ENCODE measurements at places on chromosomes 4 and X.

DNA sequence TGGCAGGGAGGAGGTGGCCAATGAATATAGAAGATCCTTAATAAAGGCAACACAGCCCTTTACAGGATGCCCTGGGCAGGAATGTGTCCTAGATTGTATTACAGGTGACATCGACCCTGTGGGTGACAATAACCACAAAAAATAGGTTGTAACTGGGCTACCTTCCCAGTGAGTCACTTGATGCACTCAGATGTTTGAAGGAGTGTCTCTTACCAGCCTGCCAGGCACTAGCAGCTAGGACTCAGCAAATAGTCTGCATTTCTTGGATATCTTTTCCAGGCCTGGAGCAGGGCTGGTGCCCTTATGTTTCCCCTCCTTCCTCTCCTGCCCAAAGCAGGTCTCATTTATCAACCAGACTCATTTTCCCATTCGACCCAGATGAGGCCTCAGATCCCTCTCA lies 50.9 kb upstream of the TMEM164 start:
- DNase-seq = no peak

DNA sequence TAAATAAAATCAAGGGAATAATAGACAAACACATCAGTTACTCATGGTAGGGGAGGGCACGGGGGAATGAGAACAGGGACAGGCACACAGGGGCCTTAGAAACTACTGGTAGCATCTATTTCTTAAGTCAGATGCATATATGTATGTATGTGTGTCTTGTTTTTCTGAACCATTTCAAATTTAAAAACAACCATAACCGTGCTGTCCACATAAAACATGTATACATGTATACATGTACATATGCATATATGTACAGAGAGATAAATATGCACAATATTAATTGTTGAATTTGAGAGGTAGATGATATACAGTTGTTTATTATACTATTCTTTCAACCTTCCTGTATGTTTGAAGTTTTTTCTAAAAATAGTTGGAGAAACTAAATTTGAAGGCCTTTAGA lies 7.8 kb upstream of the AWAT1 start:
- DNase-seq = no peak

GRCh38 chr4:1799387-1800375 lies 6.6 kb downstream of the FGFR3 start:
- no peak for DNase-seq

DNA sequence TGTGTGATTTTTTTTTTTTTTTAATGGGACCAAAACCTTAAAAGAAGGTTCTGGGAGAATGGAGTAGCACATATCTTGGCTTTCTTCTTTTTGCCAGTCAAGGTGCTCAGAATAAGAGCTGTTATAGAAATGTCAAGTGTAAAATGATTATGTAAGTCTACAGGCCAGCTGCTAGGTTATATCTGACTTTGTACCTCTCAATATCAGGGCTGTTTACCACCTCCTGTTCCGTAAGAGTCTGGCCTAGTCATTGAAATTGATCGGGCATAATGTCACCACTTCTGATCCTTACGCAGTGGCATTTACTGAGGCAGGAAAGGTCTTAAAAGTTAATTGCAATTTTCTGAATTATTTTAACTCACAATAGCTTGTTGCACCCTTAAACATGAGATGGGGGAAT lies 41.1 kb downstream of the LIMCH1 start:
- DNase-seq = no peak

DNA sequence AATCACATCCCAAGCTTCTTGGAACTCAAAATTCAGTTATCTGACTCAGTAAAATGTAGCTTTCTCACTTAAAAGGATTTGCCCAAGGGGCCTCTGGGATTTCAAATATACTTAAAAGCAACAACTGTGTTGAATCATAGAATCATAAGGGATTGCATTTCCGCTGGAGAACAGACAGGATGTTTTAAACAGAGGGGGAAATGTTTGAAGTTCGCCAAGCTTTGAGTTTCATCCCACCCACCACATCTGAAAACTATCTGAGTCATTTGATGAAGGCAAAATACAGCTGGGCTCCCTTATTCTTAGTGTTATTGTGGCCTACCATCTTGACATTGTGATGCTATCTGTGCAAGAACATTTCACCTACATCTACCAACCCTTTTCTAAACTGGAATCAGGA lies 73.5 kb downstream of the PPP1R2C start:
- DNase-seq = no peak

DNA sequence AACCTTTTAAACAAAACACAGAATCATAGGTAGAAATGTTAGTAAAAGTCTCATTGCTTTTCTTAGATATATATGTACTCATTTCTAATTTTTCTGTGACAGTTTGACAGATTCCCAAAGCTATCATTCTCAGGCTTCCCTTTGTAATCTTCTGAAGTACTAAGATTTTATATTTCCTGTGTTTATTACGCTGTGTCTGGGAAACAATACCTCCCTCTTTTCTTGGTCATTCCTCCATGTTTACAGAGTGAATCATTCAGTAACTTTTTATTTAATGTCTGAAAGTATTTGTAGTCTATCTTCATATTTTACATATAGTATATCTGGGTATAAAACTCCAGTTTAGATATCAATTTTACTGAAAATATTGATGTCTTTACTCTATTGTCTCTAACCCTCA lies 1826.3 kb upstream of the IGFBP7 start:
- no peak for DNase-seq

DNA sequence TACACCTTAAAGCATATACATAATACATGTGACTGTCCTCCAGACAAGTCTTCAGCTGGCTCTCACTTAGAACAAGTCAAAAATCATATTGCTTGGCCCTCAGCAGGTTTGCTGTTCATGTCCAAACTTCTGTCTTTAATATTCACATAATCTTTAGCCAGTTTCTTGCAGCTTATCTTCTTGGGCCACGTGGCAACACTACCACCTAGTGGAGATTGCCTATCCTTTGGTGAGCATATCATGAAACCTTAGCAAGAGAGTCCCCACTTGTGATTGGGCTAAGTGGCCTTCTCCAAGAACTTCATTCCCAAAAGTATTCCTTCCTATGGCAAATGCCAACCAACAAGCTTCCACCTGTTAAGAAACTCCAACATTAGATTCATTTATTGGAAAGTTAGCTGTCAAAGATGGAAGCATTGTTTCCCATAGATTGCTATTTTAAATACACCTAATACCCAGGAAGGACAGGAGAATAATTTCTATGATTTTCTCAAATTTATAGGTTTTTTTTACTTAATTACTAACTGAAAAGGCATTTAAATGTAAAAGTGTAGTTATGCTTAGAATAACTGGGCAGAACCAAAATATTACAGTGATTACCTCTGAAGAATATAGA lies 231.9 kb upstream of the INTU start:
- no peak for DNase-seq

DNA sequence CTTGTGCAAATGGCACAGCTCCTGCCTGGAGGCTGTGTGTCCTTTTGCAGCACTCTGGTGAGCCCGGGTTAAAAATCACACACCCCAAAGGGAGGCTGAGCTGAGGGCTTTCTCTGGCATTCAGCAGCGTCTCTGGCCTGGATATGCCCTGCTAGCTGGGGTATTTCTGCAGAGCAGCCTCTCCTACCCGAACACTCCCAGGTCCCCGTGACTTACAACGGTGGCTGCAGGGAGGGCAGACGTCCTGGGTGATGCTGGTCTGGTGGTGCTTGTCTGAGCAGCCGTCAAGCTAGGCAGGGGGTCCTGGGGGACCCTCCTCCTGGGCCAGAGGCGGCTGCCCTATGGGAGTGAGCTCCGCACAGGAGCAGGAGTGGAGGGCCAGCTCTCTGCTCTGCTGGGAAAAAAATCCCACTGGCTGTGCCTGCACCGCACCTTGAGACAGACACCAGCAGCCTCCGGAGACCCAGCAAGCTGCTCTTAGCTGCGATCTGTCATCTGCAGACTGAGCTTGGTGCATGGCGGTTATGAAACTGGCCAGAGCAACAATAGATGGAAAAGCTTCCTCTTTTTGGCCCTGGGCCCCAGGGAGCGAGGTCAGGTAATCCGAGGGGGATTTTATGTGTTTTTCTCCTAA lies 41.3 kb upstream of the ASMTL start:
- no peak for DNase-seq

DNA sequence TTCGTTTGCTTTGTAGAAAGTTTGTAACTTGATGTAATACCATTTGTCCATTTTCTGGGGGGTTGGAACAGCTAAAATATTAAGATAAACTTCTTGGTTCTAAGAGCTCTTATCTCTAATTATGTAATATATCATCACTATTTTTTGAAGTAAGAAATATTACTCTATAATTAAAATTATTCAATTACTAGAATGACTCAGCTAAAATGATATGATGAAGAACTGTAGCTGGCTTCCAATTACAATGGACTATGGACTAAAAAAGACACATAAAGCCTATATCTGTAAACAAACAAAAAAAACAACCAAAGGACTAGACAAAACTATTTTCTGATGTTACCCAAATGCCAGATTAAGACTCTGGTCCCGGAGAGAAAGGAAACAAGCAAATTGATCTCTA lies 569.4 kb downstream of the PCDH18 start:
- no peak for DNase-seq

GRCh38 chrX:38563030-38563429 lies 1.7 kb downstream of the TSPAN7 start:
- DNase-seq = no peak

GRCh38 chr4:123510659-123511058 lies 114.1 kb downstream of the SPRY1 start:
- no peak for DNase-seq

DNA sequence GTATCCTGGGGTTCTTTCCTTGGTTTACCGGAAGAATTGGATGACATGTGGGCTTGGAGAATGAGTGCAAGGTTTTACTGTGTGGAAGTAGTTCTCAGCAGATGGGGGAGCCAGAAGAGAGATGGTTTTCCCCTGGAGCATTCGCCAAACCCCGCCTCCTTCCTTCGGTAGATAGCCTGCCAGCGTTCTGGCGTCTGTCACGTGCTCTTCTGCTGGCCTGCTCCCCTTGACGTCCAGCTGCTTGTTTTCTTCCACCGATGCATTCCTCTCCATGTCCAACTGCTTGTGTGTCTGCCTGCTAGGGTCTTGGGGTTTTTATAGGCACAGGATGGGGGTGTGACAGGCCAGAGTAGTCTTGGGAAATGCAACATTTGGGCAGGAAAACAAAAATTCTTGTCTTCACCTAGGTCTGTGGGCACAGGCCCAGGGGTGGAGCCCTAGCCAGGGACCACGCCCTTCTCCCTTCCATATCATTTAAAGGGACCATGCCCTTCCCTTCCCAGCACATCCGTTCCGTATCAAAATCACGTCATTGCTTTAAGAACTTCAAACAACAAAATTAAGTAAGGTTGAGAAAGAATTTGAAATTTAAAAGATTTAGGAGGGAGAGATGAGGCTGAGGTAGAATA lies 538.7 kb upstream of the SMIM31 start:
- no peak for DNase-seq

DNA sequence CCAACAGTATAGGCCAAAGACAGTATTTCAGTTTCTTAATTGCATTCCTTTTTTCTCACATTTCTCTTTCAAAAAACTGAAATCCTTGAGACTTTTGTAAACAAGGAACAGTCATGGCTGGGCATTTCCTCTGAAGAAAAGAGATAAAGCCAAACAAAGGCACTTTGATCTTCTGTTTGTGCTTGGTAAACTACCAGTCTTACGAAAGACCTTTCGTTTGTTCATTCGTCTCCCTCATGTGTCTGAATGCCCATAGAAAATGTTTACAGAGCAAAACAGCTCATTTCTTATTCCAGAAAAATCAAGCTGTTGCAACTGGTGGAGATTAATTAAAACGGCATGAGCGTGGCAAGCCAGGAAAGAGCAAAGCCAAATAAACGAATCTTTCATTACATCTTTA lies 178.0 kb downstream of the GASK1B start:
- DNase-seq = no peak

- no peak for DNase-seq
These were observed 6.6 kb downstream of the ETDC start for GRCh38 chrX:135315864-135316263.

GRCh38 chr4:40909363-40909876 lies 159.7 kb downstream of the NSUN7 start:
- DNase-seq = no peak

- DNase-seq = no peak
These were observed 41.6 kb downstream of the USP46 start for GRCh38 chr4:52617336-52618020.

- no peak for DNase-seq
These were observed 119.7 kb downstream of the NFKB1 start for GRCh38 chr4:102620697-102621497.

- no peak for DNase-seq
These were observed 30.0 kb downstream of the SHROOM2 start for GRCh38 chrX:9816084-9816700.

- no peak for DNase-seq
These were observed 115.6 kb downstream of the CAMK2D start for GRCh38 chr4:113645771-113646441.

GRCh38 chrX:10726647-10727046 lies 106.3 kb upstream of the MID1 start:
- no peak for DNase-seq

- no peak for DNase-seq
These were observed 214.1 kb downstream of the THOC2 start for GRCh38 chrX:123518791-123519190.

DNA sequence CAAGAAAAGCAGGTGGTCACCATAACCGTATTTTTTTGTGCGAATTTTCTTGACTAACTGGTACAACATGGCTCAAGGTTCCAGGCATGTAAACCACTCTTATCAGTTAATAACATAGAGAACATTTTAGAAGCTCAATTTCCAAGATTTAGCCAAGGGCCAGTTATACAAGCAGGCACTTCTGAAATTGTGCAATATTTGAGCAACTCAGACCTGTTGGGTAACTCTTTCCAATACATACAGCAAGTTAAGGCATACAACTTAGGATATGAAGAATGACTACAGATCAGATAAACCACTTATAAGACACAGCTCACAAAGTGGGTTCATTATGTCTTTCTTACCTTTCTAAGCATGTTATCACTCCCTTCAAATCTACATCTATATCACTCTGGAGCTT lies 43.9 kb downstream of the ZNF280C start:
- no peak for DNase-seq

GRCh38 chr4:101103381-101104142 lies 243.8 kb downstream of the PPP3CA start:
- no peak for DNase-seq

DNA sequence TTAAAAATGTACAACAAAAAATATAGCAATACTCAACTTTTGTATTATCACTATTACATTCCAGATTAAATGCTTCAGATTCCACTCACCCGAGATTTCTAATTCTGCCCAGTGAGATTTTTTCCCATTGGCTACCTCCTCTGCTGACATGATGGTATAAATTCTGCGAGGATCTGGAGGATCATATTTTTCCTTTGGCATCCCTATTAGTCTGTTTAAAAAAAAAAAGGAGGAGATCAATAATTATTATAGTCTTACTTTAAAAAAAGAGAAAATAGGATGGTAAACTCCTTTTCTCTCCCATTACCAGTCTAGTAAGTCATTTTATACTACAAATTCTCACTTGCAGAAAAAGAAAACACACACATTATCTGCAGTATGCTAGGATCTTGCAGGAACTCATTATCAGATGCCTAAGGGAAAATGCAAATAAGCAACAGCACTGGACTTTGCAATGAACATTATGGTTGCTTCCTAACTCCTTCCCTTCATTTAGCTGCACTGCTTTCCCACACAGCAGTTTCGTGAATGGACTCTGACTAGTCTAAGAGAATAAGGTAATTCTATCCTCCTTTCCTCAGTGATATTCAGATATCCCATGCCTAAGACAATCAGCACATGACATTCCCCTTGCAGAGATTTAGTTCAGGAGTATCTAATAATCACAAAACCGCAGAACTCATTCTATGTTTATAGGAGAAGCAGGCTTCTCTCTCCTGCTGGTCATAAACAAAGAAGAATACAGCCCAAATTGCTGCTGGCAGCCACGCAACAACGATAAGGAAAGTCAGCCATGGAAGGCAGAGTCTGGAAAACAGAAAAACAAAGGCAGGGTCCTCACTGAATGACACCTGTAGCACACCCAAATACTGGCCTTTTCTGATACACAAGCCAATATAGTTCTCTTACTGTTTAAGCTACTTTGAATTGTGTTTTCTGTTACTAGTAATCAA lies 42.7 kb downstream of the CNOT6L start:
- DNase-seq = no peak

Measured in CD8-positive, alpha-beta memory T cell (primary cell).